ENCODE measurements at places on chromosomes 7 and 10. TPM values are rescaled to one million over a fixed set of nuclear protein-coding genes. Genes with fewer than 3 reads are reported as not detected.

GRCh38 chr7:47540387-47541350 is 41.2 kb downstream of the TNS3 start:
- DNase-seq = no peak

DNA sequence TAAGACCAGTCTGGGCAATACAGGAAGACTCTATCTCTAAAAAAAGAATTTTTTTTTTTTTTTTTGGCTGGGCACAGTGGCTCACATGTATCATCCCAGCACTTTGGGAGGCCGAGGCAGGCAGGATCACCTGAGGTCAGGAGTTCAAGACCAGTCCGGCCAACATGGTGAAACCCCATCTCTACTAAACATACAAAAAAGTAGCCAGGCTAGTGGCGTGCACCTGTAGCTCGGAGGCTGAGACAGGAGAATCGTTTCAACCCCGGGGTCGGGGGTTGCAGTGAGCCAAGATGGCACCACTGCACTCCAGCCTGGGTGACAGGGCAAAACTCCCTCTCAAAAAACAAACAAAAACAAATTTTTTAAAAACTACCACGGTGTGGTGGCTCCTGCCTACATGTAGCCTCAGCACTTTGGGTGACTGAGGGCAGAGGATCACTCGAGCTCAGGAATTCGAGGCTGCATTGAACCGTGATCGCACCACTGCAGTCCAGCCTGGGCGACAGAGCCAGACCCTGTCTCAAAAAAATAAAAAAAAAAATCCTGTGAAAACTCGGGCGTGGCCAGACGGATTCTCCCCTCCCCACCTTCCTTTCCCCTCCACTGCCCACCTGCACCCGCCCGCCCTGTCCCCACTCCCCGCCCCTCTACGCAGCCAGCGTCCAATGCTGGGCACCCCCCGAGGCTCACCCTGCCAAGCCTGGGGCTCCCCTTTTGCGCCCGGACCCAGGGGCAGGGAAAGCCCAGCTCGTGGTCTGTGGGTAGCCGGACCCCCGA is 745 bp upstream of the ORAI2 start:
- DNase-seq = peak; percentile 5

GRCh38 chr7:2273866-2274265 is 31.8 kb downstream of the NUDT1 start:
- DNase-seq = no peak

Gene NAMPT
- total RNA-seq = 147 TPM

Gene ACSM6
- 4.5 TPM for total RNA-seq

Gene TAS2R5
- 2.8 TPM for total RNA-seq

Gene ASAH2
- 0.49 TPM for total RNA-seq

Measured in skin of body (tissue), 3 donors.